ENCODE measurements at places on chromosomes 2 and 18.

DNA sequence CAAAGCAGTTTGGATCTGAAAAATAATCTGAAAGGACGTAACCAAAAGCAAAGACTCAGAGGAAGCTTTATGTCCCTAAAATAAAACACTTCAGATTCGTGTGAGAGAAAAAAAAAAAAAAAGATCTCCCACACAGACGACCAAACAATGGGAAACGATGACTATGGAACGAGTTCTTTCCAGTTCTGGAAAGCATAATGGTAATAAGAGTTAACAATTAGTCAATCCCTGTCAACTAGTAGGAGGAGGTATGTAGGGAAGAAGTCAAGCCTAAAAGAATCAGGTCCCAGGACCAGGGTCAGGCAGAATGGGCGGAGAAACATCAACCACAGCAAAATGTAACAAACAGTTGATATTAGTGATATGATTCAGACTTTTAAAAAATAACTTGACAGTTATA is 170.3 kb upstream of the SETBP1 start:
- no peak for DNase-seq

DNA sequence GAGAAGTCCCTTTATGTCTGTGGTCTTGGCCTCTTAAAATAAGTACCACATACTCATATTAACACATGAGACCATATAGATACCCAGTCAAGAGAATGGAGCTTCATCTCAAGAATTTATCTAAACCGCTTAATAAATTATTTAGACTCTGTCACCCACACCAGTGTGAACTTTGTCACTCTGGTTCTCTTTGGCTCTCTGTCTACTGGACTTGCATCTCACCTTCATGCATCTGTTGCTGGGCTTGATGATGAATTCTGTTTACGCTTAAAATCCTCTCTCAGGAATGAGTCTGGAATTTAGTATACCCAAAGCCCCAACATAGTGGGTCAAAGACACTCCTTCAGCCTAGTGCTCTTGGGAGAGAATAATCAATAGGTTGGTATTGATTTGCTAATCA is 73.9 kb downstream of the SETBP1 start:
- no peak for DNase-seq

DNA sequence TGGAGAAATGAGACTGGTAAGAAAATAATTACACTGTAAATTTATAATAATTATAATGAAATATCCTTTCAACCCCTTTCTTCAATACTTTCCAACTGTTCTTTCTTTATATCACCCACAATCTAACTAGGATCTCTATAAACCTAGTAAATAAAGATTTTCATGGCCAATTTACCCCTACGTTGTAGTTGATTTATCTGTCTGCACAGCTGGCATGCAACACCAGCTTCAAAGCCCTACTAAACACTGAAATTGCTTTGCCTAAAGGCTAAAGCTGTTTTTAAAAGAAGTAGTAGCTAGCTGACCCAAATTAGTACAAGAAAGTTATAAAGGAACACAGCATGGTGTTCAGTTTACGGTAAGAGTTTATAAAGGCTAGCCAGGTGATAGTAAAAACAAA is 140.1 kb downstream of the NOL4 start:
- DNase-seq = no peak

DNA sequence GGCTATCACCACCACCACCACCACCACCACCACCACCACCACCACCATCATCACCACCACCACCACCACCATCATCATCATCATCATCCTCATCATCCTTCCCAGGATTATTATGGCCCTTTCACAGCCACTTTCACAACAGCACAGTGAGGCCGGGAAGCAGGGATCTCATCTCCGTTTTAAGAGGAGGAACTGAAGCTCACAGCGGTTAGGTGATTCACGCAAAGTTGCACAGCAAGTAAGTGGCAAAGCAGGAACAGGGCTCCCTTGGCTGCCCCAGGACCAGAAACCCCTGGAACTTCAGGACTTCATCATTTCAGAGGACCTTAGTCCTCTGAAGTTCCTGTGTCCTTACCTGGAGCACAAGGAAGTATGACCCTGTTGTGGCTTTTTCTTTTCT is 26.8 kb downstream of the MRPL35 start:
- DNase-seq = no peak

DNA sequence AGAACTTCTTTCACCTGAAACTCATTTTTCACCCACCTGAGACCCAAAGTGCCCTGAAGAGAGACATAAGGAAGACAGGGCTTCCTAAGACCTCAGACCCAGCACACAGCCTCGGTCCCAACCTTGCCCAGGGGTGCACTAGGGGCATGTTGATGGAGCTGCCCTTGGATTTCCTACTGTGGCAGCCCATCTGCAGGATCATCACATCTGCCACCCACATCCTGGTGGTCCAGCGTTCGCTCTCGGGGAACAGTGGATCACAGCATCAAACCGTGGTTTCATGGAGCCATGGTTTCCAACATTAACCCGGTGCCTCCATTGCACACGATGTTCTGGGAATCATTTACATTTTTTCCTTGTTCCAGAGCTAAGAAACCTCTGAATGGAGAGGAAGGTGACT is 186.4 kb downstream of the TFCP2L1 start:
- DNase-seq = no peak

GRCh38 chr2:112749755-112750559 is 14.5 kb downstream of the CKAP2L start:
- peak; percentile 63 for DNase-seq

DNA sequence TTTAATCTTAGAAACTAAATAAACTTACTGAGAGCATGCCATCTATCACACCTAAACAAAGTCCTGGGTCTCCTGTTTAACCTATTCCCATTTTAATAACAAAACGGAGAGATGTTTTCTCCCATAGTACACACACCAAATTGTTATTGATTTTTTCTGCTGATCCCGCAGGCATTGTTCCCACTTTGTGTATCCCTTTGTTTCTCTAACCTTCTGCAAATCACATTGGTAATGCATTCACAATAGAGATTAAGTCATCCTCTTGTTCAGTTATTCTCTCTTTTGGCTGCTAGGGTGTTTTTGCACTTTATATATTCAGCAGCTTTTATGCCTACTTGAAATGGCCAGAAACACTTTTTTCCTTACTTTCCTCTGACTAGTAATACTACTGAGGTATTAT is 1071.9 kb upstream of the CDH2 start:
- DNase-seq = no peak

DNA sequence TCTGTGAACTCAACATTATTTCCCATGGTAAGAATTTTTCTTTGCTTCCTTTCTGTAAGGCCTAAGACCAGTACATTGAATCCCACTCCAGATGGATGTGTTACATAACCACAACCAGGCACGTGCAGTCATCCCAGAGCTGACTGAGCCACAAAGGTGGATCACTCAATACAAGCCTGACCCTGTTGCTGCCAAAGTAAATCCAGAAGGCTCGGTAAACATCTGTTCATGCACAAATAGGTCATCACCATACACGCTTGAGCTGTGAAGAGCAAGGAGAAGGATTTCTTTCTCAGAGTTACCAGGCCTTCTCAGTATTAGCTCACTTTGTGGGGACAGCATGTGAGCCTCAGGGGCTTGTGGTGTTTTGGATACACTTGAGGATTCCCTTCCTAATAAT is 791.4 kb upstream of the FANCL start:
- DNase-seq = no peak

DNA sequence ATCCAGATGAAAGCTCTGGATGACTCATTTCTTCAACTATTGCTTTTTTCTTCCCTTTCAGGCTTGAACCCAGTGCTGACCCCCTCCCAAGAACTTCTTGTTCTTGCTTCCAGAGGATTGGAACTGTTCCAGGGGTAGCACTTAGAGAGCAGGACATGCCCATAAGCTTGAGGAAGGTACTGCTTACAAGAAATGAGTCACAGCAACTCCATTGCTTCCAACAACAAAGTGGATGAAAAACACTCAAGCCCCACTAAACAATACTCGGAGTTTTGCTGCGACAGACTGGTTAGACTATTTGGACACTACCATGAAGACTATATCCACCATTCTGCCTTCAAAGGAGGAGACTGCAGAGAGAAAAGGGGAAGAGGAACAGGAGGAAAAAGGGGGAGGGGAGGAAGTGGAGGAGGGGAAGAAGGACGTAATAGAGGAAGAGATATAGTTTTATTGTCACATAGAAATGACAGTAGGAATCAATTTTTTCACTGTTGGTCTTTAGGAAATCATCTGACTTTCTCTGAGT is 1.6 kb upstream of the EPC2 start:
- no peak for DNase-seq

GRCh38 chr2:28216331-28216730 is 176.3 kb upstream of the FOSL2 start:
- DNase-seq = no peak

- DNase-seq = no peak
Observed at GRCh38 chr2:150587547-150588505, 100.4 kb upstream of the RND3 start.

GRCh38 chr18:5294457-5295230 is 882 bp downstream of the ZBTB14 start:
- peak; percentile 27 for DNase-seq

DNA sequence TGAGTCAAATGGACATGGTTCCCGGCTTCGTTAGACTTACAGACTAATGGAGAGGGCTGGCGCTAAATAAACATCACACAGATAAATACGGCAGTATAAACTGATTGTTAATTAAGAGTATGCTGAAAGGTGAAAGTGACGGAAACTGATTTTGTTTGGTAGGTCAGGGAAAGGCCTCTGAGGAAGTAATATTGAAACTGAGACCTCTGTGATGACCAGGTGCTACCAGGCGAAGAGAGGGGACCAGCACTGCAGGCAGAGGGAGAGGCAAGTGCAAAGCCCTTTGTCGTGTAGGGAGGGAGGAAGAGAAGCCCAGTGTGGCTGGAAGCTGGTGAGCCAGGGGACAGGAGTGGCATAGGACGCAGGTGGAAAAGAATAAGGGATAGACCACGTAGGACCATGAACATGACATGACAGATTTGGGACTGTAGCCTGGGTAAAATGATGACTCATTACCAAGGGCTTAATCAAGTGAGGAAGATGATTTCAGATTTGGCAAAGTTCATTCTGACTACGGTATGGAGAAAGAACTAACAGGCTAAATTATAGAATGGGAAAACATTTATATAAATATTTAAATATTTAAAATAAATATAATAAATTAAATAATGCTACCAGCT is 433.1 kb downstream of the NCKAP5 start:
- DNase-seq = no peak

DNA sequence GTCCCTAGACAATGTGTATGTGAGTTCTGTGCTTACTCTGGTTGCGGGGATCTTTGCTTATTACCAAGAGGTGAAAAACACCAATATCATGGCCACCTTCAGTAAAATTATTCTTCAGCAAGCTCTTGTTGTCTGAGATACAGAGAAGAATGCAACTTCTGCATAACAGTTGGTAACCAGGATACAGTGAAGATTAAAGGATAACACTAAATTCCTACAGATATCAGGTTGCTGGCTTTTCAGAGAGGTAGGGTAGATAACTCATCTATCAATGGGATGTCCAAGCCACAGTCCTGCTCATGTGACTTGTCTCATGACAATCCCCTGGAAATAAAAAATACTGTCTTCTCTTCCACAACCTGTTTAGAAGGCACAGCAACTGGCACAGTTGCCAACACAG is 308.5 kb downstream of the TNS1 start:
- no peak for DNase-seq

GRCh38 chr2:39730276-39730675 is 48.8 kb downstream of the THUMPD2 start:
- DNase-seq = no peak

DNA sequence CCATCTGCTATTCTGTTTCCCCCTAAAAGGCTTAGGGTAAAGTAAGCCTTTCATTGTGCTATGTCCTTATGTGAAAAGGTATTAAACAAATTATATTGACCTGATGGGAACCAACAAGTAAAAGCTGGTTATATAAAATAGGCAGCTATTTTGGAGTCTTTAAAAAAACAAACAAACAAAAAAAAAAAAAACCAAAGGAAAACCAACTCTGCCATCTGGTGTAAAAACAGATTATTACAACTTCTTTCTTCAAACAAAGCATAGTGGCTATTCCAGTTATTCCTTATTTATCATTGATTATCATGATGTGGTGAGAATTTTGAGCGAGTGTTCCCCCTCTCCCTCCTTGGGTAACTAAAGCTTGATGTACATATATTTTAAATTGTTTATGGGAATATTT is 122.3 kb upstream of the FHL2 start:
- DNase-seq = no peak

GRCh38 chr2:114717049-114717448 is 274.6 kb downstream of the DPP10 start:
- DNase-seq = no peak

GRCh38 chr2:86249579-86250391 is 50.5 kb downstream of the MRPL35 start:
- DNase-seq = no peak

DNA sequence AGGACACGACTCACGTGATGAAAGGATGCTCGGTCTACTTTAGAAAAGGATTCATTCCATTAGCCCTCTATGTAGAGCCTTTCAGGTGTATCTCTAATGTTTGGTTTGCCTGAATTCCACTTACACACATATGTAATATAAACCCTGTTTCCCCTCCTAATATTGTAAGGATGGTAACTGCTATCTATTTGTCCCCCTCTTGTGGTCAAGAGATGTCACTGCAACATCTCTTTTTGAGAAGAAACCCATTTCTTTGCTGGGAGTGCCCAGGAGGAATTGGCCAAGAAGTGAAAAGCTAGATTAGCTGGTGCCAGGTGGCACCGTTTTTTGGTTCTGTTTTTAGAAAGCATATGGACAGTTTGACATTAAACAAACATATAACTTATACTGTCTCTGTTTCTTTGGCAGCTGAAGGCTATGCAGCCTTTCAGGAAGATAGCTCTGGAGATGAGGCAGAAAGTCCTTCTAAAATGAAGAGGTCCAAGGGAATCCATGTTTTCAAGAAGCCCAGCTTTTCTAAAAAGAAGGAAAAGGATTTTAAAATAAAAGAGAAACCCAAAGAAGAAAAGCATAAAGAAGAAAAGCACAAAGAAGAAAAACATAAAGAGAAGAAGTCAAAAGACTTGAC is 41.2 kb downstream of the RALBP1 start:
- no peak for DNase-seq

GRCh38 chr18:32891797-32892196 is 119.0 kb upstream of the KLHL14 start:
- DNase-seq = no peak

DNA sequence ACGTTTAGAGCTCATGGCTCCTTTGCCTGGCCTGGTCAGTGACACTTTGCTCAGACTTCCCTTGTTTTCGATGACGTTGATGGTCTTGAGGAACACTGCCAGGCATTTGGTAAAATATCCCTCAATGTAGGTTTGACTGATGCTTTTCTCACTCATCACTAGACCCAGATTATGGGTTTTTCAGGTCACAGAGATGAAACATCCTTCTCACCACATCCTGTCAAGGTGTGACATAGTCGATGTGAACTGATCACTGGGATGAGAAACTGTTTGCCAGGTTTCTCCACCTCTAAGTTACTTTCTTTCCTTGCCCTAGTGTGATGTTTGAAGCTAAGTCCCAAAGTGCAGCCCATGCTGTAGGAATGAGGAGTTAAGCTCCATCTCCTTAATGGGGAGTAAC is 81.5 kb downstream of the AFF3 start:
- DNase-seq = no peak

DNA sequence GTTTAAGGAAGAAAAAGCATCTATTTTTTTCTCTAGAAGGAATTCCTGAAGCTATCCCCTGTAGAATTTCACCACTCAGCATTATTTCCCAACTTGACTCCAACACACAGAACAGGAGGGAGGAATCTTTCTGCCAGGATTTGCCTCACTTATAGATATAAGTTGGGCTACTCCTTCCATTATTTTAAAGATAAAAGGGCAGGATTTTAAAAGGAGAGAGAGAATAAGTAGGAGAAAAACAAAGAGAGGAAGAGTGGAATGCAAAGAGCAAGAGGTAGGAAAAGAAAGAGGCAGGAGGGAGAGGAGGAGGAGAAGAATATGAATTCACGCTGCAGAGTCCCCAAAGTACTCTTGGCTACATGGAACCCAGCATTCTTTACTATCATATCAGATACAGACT is 182.5 kb downstream of the TCF4 start:
- no peak for DNase-seq
